ENCODE measurements at places on chromosomes 12 and 14. TPM values are rescaled to one million over a fixed set of nuclear protein-coding genes. Genes with fewer than 3 reads are reported as not detected.

- DNase-seq = no peak
Observed at GRCh38 chr12:5023842-5024241, 19.8 kb upstream of the KCNA5 start.

DNA sequence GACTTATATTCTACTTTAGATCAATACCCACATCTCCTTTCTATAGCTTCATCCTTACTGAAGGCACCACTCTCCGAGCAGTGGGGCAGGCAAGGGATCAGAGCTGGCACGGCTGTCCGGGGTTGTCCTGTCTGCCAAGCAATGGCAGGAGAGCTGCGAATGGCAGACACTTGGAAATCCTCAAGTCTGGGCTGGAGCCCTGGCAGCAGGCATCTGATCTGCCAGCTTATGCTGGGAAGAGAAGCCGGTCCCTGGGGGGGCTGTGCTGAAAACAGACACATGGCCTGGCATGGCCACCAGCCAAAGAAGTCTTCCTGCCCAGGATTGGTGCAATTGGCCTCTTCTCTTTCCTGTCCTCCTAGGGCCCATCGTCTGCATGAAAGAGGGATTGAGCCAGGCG, 280.2 kb upstream of the PWP1 start:
- DNase-seq = no peak

DPPA3 gene
- total RNA-seq = not detected

STXBP6 gene
- not detected for total RNA-seq

SMIM41 gene
- not detected for total RNA-seq

Measured in activated CD4-positive, alpha-beta memory T cell treated with anti-CD3 and anti-CD28 coated beads, Interleukin-2, amount 10 ng/mL, durations not matched to agents 7 days and 5 days (primary cell).